ENCODE measurements at places on chromosomes 3 and 15.

GRCh38 chr15:58477170-58477569 lies 45.4 kb downstream of the LIPC start:
- no peak for DNase-seq

- no peak for DNase-seq
These were observed 94.4 kb downstream of the TJP1 start for GRCh38 chr15:29727871-29728270.

DNA sequence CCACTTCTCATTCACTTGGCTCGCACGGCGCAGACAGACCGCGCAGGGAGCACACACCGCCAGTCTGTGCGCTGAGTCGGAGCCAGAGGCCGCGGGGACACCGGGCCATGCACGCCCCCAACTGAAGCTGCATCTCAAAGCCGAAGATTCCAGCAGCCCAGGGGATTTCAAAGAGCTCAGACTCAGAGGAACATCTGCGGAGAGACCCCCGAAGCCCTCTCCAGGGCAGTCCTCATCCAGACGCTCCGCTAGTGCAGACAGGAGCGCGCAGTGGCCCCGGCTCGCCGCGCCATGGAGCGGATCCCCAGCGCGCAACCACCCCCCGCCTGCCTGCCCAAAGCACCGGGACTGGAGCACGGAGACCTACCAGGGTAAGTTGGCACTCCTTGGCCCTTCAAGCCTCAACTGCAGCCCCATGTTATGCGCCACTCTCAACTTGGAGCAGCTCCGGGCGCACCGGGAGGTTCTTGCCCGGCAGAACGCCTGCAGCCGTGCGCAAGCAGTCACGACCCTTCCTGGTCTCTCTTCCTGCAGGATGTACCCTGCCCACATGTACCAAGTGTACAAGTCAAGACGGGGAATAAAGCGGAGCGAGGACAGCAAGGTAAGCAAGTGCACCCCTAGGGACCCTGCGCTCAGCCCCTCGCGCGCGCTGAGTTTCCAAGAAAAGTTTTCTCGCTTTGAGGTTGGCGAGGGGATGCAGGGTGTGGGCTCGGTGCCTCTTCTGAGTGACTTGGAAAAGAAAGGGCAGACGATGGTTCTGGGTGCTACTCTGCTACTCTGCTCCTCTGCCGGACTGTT lies at the start of gene BHLHE40:
BHLHE40 (plus strand) TSS at position 10 of the 801 bp plus-strand sequence; CDS start at position 292, 282 bp downstream.
- DNase-seq = no peak

- DNase-seq = no peak
These were observed 461 bp upstream of the FNDC3B start for GRCh38 chr3:172038798-172039435.

- no peak for DNase-seq
These were observed 9.2 kb downstream of the CADM2 start for GRCh38 chr3:84967767-84968581.

- peak; percentile 67 for DNase-seq
These were observed 9.6 kb upstream of the SLCO2A1 start for GRCh38 chr3:134039161-134039862.

- DNase-seq = no peak
These were observed 5.7 kb downstream of the DNAH12 start for GRCh38 chr3:57538465-57538864.

GRCh38 chr3:54356261-54357045 lies 234.1 kb downstream of the CACNA2D3 start:
- no peak for DNase-seq

- DNase-seq = no peak
These were observed 65.6 kb upstream of the SLC6A1 start for GRCh38 chr3:10926811-10927521.

DNA sequence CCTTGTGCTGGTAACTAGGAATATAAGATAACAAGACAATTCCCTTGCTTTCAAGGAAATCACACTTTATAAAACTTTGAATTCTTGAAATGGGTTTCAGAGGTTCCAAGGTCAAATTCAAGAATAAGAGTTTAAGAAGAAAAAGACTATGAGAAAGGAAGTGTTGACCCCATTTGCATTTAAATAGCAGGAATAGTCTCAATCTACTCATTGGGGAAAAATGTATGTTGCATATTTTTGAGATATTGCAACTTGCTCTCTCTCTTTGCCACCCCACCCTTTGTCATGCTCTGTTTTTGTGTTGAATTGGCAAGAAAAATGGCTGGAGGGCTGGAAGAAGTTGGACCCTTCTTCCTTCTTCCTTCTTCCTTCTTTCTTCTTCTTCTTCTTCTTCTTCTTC lies 699.2 kb downstream of the TUSC7 start:
- no peak for DNase-seq

DNA sequence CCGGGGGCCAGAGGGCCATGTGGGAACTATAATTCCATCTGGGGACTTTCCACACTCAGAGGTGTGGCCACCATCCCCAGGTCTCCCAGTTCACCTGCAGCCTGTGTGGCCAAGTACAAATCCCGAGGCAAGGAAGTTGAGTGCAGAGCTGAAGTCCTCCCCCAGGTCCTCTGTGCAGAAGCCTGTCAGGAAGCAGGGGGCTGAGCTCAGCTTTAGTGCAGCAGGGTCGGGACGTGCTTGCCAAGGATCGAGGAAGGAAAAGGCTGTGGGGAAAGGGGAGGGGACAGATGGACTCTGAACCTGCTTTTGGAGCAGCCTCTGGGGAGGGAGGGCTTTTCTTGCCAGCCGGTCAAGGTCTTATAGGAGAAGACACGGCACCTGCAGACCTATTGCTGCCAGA lies 67.7 kb downstream of the CHRNA7 start:
- no peak for DNase-seq

- DNase-seq = no peak
These were observed 36.8 kb downstream of the KLHL6 start for GRCh38 chr3:183518491-183519251.

DNA sequence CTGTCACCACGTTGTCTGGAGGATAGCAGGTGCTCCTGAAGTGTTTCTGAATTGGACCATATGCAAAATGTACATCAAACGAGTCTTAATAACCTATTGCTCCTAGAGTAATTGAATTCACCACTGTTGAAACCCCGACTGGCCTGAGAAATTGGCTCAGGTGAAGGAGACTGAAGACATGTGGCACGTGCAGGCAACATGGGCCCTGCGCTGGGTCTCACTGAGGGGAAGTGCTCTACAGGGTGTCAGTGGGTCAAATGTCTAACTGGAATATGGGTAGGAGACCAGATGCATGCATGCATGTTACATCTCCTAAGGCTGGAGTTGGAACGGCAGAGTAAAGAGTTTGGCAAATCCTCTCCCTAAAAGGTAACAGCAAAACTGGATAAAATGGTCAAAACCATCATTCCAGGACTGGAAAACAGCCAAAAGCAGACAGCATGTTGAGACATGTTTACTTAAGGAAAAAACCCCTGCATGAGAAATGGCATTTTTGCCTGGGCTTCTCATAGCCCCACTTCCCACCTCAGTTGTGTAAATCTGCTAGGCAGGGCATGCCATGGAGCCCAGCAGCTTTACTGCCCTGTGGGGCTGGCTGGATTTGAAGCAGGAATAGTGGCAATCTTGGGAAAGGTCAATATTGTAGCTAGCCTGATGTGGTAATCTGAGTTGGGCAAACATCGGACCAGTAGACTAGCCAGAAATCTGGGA lies 131.3 kb downstream of the TJP1 start:
- no peak for DNase-seq

DNA sequence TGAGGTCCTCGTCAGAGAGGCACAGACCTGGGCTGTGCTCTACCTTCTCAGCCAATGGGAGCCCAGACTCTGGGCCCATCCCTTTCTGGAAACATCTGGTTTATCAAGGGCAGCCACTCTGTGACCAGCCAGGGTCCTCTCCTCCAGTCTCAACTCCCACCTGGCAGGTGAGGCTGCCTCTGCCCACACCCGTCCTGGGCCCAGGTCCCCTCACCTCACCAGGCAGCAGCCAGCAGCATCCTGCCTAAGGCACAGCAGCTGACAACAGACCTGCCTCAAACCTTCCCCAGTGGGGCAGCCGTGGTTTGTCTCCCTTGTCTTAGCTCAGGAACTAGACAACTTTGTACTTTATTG lies 8.7 kb upstream of the VIPR1 start:
- DNase-seq = peak; percentile 49

DNA sequence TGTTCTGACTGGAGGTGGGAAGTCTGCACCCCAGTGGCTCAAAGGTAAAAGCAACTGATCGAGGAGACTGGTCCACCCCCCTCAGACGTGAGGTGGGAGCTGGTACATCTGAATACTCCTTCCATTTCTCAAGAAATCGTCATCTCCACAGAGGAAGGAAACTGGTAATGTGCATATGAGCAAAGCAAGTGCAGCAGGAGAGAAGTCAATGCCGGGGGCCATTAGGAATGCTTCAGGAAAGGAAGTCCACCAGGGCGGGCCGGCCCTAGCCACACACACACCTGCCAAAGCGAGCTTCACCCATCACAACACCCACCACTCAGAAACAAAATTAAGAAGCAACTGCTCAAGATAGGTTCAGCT lies 8.5 kb downstream of the TBC1D2B start:
- no peak for DNase-seq

- DNase-seq = no peak
These were observed 19.5 kb upstream of the PIK3CB start for GRCh38 chr3:138854204-138854603.

- no peak for DNase-seq
These were observed 58.2 kb upstream of the CMTM8 start for GRCh38 chr3:32180141-32180784.

- DNase-seq = no peak
These were observed 30.6 kb downstream of the TNIK start for GRCh38 chr3:171429635-171430034.

DNA sequence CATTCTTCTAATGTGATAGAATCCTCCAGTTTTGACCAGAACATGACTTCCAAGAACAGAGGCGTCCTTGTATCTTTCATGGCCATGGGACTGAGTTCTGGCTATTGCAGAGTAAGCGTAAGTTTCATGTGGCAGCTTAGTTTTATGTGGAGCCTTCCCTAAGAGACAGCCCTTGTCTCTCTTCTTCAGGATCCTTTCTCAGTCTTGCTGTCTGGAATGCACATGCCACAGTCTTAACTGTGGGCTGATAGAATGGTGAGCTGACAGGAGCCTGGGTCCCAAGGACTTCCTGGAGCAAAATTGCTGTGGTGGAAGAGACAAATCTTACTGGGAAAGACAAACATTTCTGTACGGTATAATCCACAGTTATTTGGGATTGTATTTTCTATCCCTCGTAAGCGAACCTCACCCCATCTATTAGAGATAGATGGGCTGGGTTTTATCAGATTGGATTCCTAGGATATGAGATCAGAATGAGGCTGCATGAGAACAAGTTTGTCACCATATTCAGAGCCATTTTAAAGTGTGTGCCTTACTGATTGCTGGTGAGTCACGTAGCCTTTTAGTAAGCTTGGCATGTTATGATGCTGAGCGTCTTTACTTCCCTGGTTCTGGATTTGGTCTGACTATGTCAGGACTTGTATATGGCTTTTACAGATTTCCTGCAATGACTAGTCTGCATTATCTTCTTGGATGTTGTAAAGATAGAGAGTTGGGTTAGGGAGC lies 32.8 kb downstream of the CDIN1 start:
- no peak for DNase-seq

DNA sequence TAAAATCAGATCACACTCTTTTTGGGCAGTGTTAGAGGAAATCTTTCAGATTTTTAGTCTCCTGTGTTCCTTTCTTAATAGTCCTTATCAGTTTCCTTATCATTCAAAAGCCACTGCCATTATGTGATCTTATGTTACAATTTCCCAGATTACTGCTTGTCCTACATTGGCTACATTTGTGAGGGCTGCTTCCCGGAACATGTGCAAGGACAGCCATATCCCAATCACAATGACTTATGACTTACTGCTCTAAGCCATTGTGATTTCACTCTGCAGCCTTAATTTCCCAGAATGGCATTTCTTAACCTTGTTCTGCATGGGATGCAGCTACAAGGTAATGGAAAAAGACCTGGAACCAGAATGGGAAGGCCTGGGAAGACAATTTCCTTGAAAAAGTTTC lies 125.1 kb upstream of the PPP2R3A start:
- DNase-seq = no peak

GRCh38 chr3:193637831-193638230 lies 44.8 kb downstream of the OPA1 start:
- no peak for DNase-seq

DNA sequence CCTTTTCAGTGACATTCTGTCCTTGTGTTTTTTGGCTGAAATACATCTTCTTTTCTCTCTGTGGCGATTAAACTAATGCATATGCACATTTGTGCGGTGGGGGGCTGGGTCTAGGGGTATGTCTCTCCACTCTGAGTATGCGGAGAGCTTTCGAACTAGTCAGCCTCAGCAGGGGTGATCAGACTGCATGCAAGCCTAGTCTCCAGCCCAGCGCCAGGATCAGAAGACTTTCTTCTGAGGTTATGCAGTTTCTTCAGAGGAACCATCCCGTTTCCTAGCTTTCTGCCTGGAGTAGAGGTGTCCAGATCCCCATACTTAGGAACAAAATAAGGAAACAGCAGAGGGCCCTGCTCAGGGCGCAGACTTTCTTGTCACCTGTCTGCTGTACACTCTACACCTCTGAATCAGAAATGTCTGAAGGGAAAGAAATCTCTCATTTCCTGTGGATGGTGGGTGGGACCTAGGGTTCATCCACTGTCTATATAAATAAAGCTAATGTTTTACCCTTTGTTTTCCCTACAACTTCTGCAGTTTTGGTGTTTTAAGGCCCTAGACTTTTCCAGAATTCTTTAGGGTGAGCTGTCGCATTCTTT lies 230.4 kb downstream of the ABHD5 start:
- DNase-seq = no peak

DNA sequence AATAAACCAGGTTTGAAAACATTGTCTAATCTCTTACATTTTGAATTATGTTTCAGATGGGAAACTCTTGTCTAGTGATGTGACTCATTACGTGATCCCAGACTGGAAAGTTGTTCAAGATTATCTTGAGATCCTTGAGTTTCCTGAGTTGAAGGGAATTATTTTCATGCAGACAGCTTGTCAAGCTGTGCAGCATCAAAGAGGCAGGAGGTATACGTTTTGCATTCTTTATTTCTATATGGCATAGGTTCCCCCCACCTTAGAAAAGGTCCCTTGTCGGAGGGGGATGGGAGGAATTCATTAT lies 1.5 kb downstream of the DIS3L start:
- DNase-seq = no peak

DNA sequence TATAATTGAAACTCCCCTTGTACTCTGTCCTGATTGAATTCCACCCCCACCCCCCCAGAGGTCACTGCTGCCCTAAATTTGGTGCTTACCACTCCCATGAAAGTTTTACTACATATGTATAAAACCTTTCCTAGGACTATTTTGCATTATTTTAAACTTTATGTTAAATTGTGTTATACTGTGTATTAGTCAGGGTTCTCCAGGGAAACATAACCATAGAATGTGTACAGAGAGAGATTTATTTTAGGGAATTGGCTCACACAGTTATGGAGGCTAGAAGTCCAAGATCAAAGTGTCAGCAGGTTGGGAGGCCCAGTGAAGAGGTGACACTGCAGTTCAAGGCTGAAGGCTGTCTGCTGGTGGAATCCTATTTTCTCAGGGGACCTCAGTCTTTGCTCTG lies 29.2 kb downstream of the BFSP2 start:
- DNase-seq = no peak
